ENCODE measurements at places on chromosomes 7 and 10.

DNA sequence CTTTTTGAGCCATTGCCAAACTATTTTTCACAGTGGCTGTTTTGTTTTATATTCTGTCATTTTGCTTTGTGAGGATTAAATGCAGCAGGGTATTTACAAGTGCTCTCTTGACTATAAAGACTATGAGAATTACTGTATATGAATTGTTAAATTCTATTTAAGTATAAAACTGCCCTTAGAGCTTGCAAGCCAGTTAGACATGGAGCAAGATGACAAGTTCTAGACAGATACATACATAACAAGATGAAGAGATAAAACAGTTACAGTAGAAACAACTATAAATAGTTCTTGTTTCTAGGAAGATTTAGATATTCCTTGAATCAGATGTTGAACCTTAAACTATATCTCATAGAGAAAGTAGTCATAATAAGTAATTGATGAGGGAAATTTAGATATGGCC is 60.6 kb downstream of the DNAH11 start:
- DNase-seq: no peak

- no peak for DNase-seq
Observed at GRCh38 chr10:69265521-69265920, 12.8 kb upstream of the HK1 start.

DNA sequence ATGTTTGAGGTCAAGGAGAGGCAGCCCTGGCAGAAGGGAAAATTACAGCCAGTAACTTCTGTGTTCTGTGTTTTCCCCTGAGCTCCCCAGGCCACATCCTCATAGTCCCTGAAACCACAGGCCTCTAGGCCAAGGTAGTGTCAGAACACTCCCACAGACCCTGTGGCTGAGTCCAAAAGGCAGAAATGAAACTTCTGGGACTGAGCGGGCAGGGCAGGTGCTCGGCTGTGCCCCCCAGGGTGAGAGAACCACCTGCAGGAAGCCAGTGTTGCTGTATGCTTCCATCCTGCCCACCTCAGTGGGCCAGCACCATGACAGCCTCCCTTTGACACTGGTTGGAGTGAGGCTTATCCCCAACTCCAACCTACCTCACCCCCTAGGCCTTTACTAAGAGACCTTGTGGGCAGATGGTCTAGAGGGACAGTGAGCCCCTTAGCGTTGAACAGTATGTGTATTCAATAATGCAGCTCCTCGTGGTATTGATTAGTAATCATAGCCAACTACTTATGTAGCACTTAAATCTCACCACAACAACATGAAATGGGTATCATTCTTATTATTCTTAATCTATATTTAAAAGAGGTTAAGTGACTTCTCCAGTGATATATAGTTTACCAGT is 30.3 kb downstream of the PIK3CG start:
- DNase-seq: no peak

- DNase-seq: no peak
Observed at GRCh38 chr10:11017000-11017569, 587 bp upstream of the CELF2 start.

DNA sequence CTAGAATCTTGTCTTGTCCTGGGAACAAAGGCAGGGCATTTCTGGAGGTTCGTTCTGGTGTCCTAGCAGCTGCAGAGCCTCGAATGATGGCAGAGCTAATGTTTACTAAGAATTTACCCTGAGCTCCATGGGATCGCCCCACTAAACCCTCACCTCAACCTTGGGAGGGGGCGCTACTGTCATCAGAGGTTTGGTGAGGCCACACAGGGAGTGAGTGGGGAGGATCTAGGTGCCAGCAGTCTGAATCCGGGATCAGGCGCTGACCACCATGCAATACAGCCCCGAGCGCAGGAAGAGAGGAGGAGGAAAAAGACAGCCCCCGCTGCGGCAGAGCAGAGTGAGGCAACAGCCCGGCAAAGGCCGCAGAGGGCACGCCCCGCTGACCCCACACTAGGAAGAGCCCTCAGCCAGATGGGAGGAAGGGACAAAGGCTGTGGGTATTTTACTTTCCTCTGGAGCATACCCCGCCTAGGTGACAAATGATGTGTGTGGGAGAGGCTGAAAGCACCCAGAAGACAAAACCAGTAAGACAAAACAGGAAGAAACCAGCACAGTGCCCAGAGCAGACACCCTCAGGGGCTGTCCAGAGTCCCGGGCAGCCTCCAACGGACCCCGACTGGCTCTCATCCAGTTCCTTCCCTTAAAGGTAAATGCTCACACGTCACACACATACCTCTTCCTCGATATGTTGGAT is 103.5 kb downstream of the FAM53B start:
- DNase-seq: no peak

DNA sequence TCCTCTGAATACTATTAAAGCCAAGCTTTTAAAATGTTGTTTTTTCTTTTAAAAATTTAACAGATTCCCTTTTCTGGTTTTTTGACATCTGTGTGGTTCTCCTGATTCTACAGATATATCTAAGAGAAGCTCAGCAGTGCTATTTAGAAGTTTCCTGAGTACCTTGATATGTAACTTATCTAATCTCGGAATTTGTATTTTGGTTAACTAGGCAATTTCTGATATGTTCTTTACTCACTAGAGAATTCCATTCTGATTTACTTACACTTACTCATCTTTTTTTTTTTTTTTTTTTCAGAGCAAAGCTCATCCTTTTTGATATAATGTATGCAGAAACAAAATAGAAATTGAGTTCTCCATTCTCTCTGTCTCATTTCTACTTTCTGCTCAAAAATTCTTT is 63.8 kb downstream of the PALS2 start:
- no peak for DNase-seq

All from left kidney (tissue), 8 donors.